ENCODE measurements at places on chromosomes 7 and 10.

- DNase-seq, result no peak
These were observed 44.6 kb downstream of the CFAP46 start for GRCh38 chr10:132897516-132898381.

DNA sequence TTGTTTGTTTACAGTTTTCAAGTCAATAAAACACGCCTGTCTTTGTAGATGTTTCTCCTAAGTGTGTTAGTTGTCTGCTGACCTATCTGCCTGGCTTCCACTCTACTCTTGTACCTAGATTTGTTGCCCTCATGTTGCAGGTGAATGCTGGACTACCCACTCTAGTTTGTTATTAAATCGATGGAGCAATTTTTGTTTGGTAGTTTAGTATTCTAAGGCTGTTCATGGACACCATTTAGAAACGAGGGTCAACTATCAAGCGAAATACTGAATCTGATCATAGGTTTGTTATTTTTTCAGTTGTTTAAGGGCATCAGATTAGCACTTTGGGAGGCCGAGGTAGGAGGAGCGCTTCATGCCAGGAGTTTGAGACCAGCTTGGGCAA, 29.1 kb upstream of the MKLN1 start:
- no peak for DNase-seq

- DNase-seq, result no peak
These were observed 210.9 kb downstream of the TEX36 start for GRCh38 chr10:125472010-125472607.

GRCh38 chr10:62373995-62374861, at the start of gene ZNF365:
ZNF365 (plus strand) TSS chr10:62374369; CDS start chr10:62376194, 1,825 bp downstream.
- peak; percentile 24 for DNase-seq

DNA sequence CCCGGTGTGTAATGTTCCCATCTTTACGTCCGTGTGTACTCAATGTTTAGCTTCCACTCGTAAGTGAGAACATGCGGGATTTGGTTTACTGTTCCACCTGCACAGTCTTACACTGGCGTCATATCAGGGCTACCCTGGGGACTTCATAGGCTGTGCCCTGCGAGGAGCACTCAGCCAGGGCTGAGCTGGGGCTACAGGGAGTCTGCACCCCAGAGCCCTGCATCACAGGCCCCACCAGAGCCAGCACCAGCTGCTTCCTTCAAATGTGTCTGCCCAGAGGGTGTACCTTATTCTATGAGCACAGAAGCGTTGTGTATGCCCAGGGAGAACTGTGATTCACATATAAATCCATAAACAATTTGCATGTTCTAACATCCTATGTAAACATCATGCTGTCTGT, 277.1 kb downstream of the TCERG1L start:
- DNase-seq, result no peak

DNA sequence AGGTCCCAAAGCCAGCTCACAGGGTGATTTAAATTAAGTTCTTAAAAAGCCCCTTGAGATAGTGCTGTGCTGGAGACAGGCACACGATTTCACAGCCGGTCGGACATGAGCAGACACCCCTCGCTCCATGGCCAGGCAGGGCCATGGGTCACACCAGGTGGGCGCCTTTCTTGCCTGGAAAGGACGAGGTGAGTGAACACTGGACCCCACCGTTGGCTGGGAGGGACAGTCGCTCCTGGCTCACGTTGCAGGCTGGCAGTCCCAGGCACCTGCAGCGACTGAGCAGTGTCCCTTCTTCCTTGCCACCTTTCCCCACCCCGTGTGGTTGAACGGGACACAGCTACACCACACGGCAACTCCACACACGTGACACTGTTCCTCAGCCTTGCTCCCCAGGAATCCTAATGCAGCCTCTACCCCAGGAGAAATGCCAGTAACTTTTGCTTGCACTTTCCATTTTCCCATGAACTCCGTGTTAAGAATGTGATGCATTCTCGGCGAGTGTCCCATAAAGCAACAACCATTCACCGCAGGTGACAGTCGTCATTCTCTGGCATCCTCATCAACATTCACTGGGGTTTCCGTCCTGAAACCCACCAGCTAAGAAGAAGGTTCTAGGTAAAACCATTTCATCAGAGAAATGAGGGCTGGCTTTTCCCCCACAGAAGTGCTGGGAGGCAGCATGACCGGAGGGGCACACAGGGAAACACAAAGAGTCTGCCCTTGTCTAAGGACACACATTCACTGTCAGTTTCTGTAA, 217.4 kb downstream of the ZMYND11 start:
- no peak for DNase-seq

DNA sequence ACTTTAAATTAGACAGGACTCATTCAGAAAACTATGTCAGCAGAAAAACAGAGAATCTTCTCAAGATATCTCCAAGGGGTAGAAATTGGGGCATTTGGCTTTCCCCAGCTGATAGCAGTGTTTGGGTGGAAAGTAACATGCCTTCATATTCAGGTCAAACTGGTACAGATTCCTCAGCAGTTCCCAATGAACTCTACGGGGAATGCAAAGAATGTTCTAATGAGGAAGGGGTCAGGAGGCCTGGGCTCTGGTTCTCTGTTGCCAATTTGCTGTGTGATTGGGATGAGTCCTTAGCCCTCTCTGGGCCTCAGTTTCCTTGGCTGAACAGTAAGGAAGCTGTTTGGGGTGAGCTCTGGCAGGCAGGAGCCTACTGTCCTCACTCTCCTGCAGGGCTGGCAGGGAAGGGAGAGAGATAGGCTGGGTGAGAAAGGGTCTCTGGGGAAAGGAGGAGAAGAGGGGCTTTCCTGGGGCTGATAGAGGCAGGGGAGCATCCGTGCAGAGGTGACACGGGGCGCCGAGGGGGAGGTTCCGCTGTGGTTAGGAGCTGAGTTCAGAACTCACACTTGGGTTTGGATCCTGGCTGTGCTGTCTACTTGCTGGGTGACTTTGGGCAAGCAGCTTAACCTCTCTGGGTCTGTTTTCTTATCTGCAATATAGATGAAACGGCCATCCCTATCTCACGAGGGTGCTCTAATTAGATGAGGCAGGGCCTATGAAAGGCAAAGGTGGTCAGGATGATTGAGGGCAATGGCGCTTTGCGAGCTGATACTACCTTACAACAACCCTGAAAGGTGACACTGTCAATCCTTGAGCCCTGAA, 45.1 kb downstream of the SPOCK2 start:
- DNase-seq, result no peak

- peak; percentile 81 for DNase-seq
These were observed 186.5 kb upstream of the BET1 start for GRCh38 chr7:94190599-94191061.

DNA sequence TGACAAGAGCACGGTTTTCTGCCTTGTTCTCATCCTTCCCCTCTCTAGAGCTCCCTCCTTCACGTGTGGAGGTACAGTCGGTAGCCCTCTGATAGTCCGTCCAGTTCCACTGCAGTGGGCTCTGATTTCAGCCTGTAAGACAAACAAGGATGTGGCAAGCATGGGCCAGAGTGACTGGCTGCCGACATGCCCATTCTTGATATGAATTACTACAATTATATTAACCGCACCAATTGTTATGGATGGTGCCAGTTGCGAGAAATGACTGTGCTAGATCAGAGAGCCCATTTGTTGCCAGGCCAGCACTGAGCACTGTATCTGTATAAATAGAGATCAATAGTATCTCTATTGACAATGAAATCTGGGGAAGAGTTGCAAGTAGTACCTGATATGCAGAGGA, 146.6 kb downstream of the CHN2 start:
- DNase-seq, result no peak
